CD4-positive, alpha-beta T cell (primary cell): ENCODE measurements at places on chromosomes 3 and 15.
A peak's percentile ranks its signal among the peaks of the same experiment; 100 is the strongest.

- no peak for DNase-seq
These were observed 83.6 kb downstream of the MYO9A start for GRCh38 chr15:72034351-72034750.

- DNase-seq, result no peak
These were observed 215.3 kb downstream of the ROBO2 start for GRCh38 chr3:77254967-77255831.

DNA sequence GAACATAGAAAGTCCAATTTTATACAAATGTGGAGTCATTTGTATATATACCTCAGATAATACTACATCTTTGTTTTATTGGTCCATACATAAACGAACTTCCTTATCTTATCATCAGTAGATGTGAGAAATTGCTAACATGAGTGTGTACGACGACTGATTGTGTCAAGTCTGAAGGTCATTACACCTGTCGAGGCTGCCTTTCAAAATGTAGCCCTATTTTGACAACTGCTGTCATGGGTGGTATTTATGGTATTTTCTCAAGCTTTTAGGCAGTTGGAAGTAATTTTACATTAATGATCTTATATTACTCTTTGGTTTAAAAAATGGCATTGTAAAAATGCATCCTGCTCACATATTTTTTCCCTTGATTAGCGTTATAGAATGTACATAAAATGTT, 183.7 kb upstream of the DNAJC19 start:
- no peak for DNase-seq

- no peak for DNase-seq
These were observed at the start of gene GRAMD2A for GRCh38 chr15:72197460-72198355. Gene GRAMD2A, minus strand, starts transcription at chr15:72197787.

DNA sequence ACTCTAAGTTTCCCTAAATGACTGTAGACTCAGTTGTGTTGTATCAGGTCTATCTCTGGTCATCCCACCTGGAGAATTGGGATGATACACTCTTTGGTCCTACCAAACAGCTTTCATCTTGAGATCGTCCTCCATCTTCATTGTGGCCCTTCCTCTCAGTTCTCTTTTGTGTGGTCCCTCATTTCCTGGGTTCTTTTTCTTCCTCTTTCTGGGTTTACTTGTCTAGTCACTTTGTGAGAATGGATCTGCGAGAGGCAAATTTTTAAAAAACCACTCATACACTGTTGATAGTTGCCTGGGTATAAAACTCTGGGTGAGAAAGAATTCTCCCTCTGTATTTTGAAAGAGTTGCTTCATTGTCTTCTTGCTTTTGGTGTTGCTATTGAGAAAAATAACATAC, 6.0 kb upstream of the AMOTL2 start:
- DNase-seq, result no peak

DNA sequence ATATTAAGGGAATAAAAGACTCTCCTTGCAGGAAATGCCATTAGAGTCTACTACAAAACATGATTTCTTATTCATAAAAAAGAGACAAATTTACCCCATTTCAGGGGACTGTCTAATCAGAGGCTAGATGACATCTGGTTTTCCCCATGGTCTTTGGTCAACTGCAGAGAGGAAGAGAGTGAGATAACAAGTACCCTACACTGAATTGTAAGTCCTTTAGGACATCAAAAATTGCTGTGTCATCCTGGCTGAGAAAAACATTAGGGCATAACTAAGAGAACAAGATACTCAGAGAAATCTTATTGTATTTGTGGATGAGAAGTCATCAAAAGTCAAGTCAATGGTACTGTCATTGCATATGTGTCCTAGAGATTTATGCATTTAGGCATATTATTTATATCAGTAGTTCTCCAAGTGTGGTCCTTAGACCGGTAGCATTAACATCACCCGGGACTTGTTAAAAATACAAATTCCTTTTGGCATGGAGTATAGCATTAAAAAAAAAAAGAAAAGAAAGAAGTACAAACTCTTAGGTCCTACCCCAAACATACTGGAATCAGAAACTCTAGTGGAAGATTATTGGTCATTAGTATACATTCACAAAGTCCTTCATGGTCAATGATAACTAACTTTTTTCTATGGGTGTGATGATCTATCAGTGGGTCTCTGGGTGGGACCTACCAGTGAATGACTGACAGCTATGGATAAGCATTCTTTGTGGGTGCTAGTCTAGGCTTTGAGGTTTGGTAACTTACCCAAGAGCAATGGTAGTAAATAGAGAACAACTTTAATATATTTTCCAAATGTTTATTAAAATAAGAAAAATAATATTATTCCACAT, 29.0 kb upstream of the TBC1D5 start:
- no peak for DNase-seq

- DNase-seq, result no peak
These were observed 6.3 kb downstream of the TMEM43 start for GRCh38 chr3:14131134-14131533.

GRCh38 chr3:128813097-128813496, 66.3 kb upstream of the ACAD9 start:
- DNase-seq, result no peak

- DNase-seq, result no peak
These were observed 70.0 kb upstream of the HEG1 start for GRCh38 chr3:125125821-125126245.

- DNase-seq, result no peak
These were observed 76.0 kb downstream of the SLC12A8 start for GRCh38 chr3:125136515-125136914.

DNA sequence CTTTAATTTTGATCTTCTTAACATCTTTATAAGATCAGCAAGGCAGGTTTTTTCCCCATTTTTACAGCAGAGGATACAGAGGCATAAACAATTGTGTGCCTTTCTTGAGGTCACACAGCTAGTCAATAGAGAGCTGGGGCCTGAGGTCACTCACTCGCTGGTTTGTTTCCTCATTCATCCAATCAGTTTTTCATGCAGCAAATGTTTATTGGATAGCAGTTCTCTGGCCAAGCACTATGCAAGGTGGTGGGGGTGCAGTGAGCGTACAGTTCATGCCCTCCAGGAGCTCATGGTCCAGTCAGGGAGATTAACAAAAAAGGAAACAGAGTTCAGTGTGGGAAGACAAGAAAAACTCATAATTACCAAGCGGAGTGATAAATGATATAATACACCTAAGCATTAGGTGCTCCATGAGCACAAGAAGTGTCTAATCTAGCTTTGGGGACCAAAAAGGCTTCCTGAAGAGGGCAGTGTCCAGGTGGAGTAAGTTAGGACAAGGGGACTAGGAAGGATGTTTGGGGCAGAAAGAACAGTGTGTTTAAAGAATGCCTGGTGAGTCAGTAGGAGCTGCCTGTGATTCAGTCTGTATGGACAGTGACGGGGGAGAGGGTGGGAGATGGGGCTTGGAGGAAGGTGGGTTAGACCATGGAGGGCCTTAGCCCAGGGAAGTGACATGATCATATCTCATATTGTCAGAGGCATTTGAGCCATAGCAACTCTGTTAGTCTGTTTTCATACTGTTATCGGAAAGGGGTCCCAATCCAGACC, 29.3 kb downstream of the MAP2K5 start:
- DNase-seq, result no peak

DNA sequence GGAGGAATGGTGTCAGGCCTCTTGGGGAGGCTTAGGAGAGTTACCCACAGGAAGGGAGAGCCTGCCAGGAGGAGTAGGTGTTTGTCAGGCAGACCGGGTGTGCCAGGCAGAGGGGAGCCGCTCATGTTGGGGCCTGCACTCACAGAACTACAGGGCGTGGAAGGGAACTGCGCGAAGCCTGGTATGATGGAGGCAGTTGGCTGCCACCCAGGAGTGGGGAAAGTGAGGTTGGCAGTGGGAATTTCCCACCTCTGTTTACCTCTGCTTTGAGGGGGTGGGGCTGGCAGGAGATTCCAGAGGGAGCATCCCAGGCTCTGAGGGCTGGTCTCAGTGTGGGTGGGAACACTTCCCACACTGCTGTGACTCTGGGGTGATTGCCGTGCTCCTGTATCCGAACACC, 99.9 kb downstream of the SLCO3A1 start:
- no peak for DNase-seq

GRCh38 chr3:150314248-150315004, 93.7 kb upstream of the TSC22D2 start:
- DNase-seq, result no peak

GRCh38 chr3:72414481-72415016, 433.7 kb downstream of the SHQ1 start:
- no peak for DNase-seq

GRCh38 chr15:99721104-99721778, 12.0 kb downstream of the LYSMD4 start:
- DNase-seq, result peak; percentile 35

DNA sequence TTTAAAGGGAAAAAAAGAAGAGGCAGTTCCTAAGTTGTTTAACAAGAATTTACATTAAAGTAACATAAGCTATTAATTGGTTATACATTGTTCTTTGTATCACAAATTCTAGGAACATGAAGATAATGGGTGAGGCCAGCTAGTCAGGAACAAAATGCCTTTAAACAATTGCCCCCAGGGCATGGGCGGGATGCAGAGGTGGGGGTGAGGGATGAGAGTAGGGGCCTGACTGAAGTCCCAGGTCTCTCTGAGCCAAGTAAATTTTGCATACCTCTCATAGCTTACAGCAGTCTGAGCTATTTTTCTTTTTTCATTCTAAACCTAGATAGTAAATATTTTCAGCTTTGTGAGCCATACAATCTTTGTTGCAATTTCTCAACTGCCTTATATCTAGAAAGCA, 77.8 kb upstream of the RNU6-1 start:
- no peak for DNase-seq

DNA sequence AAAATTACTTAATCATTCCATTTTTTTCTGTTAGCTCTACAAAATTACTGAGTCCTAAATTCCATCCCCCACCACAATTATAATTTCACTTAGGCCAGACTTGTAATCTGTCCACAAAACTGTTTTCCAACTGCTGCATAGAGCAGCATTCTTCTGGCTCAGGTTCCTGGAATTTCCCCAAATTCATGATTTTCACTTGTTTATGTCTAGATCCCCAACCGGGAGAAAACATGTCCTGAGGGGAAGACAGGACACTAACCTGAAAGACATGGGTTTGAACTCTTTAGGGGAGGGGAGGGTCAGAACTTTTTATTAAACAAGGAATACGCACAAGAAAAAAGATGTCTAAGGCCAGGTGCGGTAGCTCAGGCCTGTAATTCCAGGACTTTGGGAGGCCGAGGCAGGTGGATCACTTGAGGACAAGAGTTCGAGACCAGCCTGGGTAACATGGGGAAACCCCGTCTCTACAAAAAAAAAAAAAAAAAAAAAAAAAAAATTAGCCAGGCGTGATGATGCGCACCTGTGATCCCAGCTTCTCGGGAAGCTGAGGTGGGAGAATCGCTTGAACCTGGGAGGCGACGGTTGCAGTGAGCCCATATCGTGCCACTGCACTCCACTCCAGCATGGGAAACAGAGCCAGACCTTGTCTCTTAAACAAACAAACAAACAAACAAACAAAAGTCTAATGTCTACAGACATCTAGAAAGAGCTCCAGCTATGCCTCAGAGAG, 1.5 kb downstream of the ETFA start:
- no peak for DNase-seq

DNA sequence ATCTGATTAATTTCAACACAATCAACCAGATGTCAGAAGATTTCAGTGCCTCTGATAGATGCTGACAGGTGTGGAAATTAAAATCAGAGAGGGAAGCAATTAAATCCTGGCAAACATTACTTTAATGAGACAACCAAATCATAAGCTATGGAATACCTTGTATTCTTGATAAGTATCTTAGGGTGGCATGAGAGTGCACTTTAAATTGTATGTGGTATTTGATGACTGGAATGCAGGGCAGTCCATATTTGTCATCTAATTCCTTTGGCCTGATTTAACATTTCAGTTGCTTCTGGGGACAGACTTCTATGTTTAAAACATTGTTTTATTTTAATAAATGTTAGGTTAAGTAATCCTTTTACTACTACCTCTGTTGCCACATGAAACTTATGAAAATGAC, 184.1 kb downstream of the LPP start:
- DNase-seq, result no peak

DNA sequence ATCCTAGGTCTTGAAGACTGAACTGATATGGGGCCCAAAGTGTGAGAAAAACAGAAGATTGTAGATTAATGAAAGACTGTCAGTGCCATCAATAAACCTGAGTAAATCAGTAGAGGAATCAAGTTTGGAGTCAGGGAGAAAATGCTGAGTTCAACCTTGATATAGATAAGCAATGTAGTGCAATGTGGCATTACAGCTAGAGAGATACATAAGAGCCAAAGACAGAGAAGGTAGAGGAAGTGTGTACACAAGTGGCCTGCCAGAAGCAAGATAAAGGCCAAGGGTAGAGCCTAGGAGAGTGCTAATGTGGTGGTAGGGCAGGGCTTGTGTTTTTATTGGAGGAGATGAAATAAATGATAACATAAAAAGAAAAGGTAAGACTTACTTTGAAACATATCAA, 26.0 kb upstream of the EID1 start:
- no peak for DNase-seq
